ENCODE measurements at places on chromosomes 6 and 20.

- no peak for DNase-seq
Measured at GRCh38 chr6:21486115-21486514, 107.4 kb upstream of the SOX4 start.

DNA sequence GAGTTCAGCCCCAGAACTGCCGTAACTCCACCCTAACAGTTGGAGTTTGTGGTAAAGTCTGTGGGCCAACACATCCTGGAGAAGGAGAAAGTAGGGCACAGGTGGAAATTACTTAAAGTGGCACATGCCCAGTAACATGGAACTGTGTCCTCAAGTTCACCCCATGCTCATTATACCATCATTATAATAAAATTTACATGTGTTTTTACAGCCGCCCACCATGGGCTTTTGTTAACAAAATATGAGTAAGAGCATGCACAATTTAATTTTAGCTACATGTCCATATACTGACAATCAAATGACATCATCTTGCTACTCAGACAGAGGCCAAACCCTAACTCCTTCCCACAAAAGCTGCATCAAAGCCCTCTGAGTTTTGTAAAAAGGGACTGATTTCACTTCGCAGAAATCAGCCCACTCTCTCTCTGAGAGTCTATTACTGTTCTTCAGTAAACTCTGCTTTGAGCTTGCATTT, 17.3 kb upstream of the ELOVL4 start:
- no peak for DNase-seq

- no peak for DNase-seq
Measured at GRCh38 chr20:37870294-37870693, 32.6 kb upstream of the VSTM2L start.

DNA sequence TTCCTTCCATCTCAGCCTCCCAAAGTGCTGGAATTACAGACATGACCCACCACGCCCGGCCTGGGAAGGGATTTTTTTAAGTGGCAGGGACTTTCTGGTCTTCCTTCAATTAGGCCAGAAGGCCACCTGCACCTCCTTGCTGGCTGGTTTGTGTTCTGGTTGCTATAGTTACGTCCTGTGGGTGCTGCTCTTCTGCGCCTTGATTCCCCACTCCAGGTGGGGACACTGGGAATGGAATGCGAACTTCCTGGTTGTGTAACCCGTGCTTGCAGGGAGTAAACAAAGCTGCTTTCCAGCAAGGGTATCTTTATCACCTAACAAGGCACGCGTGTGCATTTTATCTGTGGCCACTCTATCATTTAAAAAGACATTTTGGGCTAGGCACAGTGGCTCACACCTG, 117.7 kb downstream of the PLEKHG1 start:
- no peak for DNase-seq

DNA sequence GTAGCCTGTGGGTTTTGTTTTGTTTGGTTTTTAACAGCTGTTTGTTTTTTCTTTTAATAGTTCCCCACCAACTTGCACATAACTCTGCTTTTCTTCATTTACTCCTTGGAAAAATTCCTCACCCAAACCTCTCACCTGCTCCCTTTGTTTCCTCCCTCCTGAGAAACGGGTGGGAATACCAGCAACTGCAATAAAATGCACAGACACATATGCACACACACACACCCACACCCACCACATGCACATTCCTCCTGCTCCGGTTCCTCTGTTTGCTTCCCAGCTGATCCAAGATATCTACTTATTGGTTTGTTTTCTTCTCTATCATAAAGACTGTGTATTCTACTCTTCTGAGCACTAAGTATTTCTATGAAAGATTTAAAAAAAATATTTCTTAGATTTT, 161.1 kb upstream of the EPHA7 start:
- DNase-seq = no peak

DNA sequence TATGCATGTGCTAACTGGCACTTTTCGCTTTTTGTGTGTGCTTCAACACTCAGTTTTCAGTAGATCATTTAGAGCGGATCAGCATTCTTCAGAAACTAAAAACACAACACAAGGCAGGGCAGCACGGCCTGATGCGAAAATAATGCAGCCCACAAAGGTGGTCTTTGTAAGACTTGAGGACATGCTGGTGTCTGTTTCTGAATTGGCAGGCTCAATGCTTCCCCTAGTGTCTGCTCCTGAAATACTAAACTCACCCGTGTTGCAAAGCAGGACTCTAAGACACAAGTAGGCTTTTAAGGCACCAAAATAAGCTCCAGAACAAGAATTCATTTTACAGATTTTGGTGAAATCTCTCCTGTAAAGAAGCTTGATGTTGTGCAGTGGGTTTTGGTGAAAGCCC, 676.5 kb downstream of the TENT5A start:
- DNase-seq = no peak

- no peak for DNase-seq
Measured at GRCh38 chr6:88238901-88239300, 72.8 kb upstream of the CNR1 start.

- DNase-seq = no peak
Measured at GRCh38 chr6:155103816-155104366, 108.8 kb downstream of the TIAM2 start.

DNA sequence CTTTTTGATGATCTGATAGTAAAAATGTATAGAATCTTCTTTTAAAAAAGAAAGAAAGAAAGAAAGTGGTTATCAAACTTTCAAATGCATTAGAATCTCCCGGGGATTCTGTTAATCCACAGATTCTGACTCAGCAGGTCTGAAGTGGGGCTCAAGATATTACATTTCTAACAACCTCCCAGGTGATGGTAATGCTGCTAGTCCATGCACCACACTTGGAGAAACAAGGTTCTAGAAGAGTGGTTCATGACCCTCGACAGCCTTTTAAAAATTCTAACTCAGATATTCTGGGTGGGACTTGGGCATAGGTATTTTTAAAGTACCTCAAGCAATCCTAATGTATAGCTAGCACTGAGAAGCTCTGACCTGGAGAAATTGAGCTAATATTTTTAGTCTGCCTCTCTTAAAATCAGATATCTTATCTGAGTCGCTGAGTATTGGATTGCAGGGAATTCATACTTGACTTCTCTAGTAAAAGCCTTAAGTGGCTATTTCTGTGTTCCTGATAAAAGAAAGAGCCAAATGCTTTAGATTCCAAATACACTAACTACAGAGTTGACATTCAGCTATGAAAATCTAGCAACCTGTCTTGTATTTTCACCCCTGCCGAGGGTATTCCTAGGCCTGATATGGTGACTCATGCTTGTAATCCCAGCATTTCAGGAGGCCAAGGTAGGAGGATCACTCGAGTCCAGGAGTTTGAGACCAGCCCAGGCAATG, 252.4 kb downstream of the PHACTR1 start:
- DNase-seq = no peak

DNA sequence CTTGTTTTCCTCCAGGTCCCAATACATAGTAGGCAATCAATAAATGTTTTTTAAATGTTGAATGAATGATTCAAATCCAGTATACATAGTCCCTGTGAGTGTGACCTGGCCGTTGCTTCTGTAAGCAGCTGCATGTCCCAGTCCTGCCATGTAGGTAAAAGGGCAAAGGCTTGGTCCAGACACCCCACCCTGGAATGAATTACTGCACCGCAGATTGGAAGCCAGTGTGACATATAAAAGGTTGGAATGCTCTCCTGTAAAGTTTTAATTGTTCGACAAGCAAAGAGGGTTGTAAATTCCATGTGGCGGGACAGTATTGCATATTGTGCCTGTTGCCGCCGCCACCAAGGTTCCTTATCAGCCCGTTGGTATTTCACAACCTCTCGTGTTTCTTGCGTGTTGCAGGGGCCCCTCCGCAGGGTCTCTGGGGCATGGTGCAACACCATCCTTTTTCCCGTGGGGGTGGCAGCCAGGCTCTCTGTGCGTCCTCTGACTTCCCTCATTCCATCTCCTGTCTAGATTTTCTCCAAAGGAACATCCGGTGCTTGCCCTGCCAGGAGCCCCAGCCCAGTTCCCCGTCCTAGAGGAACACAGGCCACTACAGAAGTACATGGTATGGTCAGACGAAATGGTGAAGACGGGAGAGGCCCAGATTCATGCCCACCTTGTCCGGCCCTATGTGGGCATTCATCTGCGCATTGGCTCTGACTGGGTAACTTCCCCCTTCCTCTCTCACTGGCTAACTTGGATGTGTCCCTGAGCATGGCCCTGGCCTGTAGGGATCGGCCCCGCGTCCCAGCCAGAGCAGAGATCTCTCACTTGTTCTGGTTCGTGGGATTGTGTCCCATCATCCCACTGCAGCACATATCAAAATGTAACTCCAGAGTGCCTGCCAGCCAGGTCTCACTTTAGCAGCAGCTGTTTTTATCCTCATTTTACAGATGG, 20.3 kb downstream of the POFUT1 start:
- no peak for DNase-seq

- no peak for DNase-seq
Measured at GRCh38 chr6:33709605-33710295, 1.8 kb downstream of the UQCC2 start.

DNA sequence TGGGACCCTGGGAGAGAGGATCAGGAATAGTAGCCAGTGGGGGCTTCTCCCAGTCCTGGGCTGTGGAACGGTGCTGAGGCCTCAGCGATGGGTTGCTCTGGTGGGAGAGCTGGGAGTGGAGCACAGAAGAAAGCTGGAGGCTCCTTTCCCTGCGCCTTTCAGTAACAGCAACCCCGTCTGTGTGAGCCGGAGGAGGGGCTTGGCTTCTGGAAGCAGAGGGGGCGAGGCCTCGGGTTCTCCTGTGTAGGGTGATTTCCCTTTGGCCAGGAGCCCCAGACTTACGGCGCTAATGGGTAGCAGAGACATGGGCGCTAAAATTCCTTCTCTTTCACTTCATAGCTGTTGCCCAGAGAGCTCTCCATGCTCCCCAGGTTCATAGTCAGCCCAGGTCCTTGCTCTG, 55.0 kb downstream of the DAAM2 start:
- DNase-seq = no peak

GRCh38 chr6:129748901-129749748, 39.1 kb upstream of the ARHGAP18 start:
- no peak for DNase-seq

DNA sequence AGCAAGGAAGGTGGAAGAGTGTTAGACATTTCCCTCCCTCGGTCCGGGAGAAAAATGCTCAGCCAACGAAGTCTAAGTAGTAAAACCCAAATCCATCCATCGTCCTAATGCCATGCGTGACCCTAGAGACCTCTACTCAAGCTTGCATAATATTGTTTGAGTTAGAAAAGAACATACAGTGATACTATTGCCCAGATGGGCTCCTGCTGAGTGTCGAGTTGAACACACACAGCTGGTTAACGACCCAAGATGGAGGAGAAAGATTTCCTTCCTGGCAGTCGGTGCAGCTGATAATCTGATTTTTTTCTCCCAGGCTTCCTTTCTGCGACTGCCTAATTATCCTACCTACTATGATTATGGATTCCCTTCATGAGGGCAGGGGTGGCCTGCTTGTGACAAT, 164.4 kb upstream of the KCNG1 start:
- DNase-seq = no peak

GRCh38 chr20:13870170-13870748, 85.4 kb downstream of the NDUFAF5 start:
- DNase-seq = no peak

DNA sequence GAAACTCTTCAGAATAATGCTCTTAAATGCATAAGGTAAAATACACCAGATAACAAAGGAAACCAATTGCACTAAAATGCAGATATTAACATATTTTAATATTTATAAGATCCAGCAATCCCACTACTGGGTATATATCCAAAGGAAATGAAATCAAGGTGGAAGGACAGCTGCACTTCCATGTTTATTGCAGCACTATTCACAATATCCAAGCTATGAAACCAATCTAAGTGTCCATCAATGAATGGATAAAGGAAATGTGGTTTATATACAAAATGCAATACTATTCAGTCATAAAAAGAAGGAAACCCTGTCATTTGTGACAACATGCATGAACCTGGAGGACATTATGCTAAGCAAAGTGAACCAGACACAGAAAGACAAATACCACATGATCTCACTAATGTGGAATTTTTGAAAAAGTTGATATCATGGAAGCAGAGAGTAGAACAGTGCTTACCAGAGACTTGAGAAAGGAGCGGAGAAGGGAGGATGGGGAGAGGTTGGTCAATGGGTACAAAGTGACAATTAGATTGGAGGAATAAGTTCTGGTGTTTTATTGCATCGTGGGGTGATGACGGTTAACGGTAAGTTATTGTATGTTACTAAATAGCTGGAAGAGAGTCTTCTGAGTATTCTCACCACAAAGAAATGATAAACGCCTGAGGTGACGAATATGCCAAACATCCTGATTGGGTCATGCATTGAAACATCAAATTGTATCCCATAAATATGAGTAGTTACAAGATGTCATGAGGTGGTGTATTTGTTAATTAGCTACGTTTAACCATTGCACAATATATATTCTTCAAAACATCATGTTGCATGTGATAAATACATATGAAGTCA, 37.9 kb upstream of the RNF24 start:
- no peak for DNase-seq

DNA sequence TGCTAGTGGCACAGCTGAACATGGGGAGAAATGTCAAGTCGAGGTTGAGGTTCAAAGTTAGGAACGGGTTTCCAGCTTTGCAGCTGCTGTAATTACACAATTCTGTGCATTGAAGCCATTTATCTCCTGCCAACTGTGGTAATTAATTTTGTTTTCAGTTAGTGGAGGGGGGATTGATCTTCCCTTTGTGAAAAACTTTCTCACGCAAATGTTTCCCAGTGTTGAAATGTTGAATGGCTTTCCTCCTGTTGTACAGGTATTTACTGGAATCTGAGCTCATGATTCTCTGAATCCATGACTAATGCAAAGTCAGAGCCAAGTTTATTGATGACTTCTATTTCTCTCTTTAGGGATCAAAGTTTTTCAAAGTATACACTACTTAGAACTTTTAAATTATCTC, 198.4 kb upstream of the SLC35B3 start:
- DNase-seq = no peak

GRCh38 chr6:141153563-141153962, 979.2 kb upstream of the GJE1 start:
- no peak for DNase-seq

DNA sequence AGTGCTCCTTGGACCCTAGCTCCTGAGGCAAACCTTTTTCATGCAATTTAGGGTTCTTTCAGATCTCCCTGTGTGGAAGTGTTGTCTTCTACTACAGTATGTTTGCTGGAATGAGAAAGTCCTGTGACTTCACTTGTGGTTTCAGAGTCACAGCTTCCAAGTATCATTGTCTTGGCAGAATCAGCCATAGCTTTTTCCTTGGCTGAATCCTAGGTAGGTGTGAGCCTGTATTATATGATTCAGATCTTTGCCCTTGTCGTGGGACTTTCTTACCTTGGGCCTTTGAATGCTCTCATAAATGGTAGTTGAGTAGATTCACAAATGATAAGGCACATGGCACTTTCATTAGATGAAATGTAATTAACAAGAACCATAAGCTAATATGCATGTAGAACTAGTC, 16.5 kb downstream of the CARMIL1 start:
- DNase-seq = no peak

- no peak for DNase-seq
Measured at GRCh38 chr6:167708501-167709094, 118.1 kb upstream of the AFDN start.

DNA sequence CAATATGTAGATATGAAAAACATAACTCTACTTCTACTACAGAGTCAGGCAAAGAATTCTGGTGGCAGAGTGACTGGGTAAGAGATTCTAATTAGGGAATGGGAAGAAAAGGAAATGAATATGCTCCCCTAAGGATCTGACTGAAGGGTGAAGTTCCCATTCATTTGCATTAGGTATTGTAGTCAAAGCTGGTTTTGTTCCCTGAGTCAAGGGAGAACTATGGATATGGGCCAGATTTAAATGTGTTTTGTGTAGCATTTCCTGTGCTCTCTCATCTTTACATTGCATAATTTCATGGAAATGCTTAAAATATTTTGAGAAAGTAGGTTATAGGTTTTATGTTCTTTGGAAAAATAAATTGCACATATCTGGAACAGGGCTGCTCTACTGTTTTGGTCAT, 299.7 kb downstream of the BTBD3 start:
- no peak for DNase-seq

- DNase-seq = peak; percentile 50
Measured at GRCh38 chr20:20593447-20594170, 118.8 kb downstream of the RALGAPA2 start.
